ENCODE measurements at places on chromosomes 5 and 9.

GRCh38 chr5:143402553-143403333 is 743 bp downstream of the NR3C1 start:
- DNase-seq = peak; percentile 26

- DNase-seq = no peak
Measured at GRCh38 chr9:131982671-131983239, 96.9 kb downstream of the MED27 start.

DNA sequence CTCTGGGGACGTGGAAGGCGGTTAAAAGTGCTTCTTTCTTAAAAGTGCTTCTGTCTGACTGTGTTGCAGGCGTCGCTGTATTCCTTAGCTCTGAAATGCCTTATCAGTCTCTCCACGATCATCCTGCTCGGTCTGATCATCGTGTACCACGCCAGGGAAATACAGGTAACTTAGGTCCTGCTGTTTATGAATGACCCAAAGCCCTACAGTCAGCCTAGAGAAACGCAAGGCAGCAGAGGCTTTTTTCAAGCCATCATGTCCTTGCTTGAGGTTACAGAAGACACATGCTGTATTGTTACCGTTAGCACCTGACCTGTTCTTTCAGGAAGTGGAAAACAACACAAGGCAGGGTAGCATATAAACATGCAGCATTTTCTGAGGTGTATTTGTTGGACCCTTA is 2.0 kb downstream of the KCNN2 start:
- no peak for DNase-seq

- no peak for DNase-seq
Measured at GRCh38 chr5:140806834-140807775, at the start of gene PCDHA4. PCDHA4 (plus strand) TSS chr5:140807068.

DNA sequence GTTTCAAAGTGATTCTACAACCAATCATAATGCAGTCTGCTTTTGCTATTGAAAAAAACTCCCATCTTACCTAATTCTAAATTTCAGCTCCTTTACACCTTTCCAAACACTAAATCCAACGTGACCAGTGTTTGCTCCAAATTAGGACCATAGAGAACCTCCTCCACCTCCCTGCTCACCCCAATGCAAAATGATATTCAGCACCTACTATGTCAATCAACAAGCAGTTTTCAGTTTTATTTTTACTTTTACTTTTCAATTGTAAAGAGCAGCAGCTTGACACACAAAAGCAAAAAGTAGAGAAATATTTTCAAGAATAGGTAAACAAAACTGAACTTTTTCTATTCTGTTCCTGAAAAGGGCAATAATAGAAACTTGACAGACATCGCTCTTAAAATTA is 3.4 kb downstream of the FAM13B start:
- no peak for DNase-seq

DNA sequence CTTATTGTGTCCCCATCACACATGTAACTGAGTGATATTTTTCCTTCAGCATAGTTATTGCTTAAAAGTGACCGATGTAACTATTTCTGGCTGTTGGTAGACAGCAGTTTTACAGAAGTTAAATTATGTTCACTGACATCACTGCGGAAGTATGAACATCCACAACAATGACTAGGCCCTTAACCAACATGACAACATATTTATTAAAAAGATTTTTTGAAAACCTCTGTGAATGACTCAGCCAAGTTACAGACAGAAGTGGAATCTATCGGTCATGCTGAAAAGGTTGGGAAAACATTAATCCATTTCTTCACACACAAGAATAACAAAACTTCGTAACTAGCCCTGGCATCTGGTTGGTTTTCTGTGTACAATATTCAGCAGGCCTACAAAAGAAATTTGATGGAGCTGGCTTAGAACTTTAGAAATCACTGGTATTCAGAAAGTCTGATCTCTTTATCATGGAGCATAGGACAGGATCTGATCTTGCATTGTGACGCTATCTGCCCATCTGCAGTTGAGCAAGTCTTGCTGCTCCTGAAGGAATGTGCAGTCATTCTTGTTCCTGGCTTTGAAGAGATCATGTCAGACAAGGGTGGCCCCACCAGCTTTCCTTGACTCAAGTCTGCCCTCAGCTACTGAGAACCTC is 6.5 kb downstream of the GLIS3 start:
- DNase-seq = no peak

DNA sequence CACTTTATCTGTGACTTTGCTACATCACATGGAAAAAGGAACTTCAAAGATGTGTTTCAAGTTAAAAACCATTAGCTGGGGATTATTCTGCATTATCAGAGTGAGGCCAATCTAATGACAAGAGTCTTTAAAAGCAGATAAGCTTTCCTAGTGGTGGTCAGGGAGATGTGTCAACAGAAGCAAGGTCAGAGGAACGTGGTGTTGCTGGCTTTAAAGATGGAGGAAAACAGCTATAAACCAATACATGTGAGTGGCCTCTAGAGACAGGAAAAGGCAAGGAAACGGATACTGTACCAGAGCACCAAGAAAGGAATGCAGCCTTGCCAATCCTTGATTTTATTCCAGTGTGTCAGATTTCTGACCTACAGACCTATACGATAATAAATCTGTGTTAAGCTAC is 204.2 kb downstream of the TAF11L14 start:
- DNase-seq = no peak

- no peak for DNase-seq
Measured at GRCh38 chr9:125411171-125411756, 149.6 kb downstream of the GAPVD1 start.

DNA sequence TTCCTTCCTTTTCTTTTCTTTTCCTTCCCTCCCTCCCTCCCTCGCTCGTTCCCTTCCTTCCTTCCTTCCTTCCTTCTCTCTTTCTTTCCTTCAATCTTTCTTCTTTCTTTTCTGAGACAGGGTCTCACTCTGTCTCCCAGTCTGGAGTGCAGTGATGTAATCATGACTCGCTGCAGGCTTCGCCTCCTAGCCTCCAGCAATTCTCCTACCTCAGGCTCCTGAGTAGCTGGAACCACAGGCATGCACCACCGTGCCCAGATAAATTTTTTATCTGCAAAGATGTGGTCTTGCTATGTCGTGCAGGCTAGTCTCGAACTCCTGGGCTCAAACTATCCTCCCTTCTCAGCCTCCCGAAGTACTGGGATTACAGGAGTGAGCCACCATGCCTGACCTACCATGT is 81.4 kb downstream of the SPATA31C2 start:
- no peak for DNase-seq

DNA sequence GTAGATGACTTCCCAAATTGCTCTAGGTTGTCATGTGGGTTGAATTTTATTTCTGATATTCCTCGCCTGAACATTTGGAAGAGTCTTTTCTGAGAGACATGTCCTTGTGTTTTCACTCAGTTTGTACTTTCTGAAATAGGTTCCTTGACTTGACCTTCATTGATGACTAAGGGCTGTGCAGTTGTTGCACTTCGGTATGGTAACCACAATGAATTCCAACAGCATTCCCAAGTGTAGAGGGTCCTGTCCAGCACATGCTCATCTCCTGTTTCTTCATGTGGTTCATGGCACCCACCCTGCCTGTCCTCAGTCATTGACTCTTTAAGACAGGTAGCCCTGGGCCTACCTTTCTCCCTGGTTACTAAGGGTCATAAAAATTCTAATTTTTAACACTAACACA is 527.8 kb downstream of the MTRR start:
- no peak for DNase-seq

DNA sequence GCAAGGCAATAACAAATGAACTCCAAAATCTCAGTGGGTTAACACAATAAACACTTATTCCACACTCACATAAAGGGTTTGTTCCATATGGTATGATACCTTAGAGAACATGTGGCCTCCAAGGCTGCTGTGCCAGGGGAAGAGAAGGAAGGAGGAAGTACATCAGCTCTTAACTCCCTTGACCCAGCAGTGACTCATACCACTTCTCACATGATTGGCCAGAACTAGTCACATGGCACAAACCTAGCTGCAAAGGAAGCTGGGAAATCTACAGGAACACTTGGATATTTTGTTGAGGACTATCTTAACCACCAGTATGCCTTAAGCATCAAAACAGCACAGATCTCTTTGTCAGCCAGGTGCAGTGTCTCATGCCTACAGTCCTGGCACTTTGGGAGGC is 99.3 kb downstream of the SLIT3 start:
- DNase-seq = no peak

GRCh38 chr5:179139936-179140235 is 79.7 kb downstream of the ZNF354C start:
- no peak for DNase-seq

DNA sequence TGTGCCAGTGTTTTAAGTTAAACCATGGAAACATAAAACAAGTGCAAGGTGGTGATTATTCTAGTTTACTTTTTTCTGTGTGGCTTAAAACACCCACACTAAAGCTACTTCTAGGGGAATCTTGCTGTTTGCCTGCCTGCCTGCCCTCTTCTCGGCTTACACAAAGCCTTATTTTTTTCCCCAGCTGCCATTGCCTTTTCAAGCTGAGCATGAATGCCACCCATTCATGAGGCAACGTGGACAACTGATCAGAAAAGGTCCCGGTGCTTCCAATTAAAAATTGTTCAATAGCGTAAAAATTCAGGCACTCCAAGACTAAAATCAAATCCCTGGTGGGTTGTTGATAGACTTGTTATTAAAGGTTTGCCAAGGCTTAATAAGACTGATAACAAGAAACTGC is 401.4 kb downstream of the TMEM161B start:
- DNase-seq = no peak

- DNase-seq = no peak
Measured at GRCh38 chr5:139524940-139525585, 36.1 kb upstream of the UBE2D2 start.

DNA sequence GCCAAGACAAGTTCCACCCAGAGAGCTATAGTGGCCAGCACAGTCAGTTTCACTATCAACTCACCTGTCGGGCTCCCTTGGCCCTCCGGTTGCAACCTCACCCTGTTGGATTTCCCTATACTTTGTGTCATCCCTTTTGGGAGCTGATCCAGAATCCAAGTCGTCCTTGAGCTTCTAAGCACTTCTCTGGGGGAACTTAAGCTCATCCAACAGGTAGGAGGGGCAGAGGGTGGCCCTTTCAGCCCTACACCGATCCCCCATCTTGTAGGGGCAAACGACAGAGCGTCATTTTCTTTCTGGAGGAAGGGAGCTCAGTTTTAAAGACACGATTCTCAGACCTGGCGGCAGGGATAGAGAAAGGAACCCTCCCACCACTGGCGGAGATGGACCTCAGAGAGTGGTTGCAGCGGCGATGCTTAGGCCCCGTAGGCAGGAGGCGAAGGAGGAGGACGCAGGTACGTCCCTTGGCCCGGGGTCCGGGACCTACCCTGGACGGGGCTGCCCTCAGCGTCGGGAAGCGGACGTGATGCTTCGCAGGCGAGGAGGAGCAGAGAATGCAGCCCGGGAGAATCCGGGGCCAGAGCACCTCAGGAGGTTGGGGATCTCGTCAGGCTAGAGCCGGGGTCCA is 519 bp downstream of the ZER1 start:
- no peak for DNase-seq

DNA sequence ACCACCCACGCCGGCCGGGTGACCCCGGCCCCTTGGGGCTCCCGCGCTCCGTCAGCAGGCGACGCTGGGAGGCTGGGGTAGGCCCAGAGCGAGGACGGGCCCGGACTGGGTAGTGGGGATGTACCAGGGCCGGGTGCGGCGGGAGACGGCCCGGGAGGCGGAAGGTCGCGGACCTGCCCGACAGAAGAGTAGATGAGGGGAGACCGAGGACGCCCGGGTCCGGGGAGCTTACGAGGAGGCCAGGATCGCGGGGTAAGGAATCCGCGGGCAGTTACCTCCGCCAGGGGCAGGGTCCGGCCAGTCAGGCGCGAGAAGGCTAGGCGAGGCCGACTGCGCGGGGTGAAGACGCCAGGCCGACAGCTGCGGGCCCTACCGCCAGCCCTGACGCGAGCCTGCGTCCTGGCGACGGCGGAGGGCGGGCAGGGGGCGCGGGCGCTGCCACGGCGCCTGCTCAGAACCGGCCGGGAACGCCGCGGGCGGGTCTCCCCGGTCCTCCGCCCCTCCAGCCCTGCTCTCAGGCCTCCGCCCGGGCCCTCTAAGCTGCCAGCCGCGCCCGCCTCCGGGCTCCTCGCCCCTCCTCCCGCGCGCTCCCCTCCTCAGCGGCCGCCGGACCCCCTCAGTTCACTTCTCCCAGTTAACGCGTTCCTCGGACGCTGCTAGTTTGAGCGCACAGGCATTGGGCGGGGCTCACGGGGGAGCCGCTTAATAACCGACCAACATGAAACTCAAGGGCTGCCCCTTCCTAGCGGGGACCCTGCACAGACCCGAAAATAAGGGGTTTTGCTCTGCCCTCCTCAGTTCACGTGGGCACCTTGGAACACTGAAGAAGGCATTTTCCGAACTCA is at the start of gene CPLANE1:
CPLANE1 (minus strand) TSS at position 407 of the 845 bp plus-strand sequence. CDS start 1,678 bp downstream, outside the sequence.
- peak; percentile 70 for DNase-seq

DNA sequence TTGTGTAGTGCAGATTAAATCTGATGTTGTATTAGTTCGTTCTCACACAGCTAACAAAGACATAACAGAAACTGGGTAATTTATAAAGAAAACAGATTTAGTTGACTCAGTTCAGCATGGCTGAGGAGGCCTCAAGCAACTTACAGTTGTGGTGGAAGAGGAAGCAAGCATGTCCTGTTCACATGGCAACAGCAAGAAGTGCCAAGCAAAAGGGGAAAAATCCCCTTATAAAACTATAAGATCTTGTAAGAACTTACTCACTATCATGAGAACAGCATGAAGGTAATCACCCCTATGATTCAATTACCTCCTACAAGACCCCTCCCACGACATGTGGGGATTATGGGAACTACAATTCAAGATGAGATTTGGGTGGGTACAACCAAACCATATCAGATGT is 238.6 kb upstream of the PRR16 start:
- no peak for DNase-seq

DNA sequence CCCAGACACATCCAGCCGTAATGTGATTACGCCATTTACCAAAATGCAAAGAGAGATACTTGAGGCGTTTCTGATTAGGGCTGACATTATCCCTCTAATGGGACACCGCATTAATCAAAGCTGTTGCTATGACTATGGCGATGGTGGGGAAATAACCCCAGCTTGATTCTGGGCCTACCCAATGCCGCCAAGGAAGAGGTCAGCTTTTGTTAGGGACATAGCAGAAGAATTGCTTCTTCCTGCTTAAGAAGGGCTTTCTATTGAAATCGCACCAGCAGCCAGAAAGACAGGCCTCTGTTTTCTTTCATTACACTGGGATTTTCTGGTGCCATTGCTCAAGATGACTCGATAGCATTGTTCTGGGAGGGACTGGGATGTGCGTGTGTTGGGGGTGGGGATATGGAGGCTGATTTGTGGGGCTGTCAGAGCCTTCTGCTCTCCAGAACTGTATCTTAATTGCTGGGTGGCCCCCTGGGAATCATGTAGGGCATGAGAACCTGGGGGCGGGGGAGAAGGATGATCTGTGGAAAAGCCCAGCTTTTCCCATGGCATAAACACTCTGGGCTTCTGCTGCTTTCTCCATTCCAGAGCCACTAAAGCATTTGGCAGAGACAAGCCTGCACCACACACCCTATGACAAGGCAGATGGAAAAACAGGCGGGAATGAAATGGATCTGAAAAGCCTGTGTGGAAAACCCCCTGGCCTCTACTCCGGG is 106.5 kb upstream of the RAD23B start:
- DNase-seq = peak; percentile 31

DNA sequence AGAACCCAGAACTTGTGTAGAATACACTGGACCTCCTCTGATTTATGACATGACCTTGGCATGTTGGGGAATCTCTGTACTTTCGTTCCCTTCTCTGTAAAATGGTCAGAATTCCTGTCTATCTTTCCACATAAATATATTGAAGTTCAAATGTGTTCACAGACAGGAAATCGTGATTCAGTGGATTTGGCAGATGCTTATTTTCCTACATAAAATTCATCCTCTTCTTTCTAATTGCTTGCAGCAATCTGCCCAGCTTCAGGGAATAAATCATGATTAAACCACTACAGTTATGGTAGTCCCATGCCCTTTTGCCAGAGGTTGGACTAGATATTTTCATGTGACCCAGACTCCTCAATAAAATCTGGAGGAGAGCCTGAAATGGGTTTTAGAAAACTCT is 52.1 kb upstream of the ARL15 start:
- DNase-seq = no peak
